ENCODE measurements at places on chromosomes 6 and 20. TPM values are rescaled to one million over a fixed set of nuclear protein-coding genes. Genes with fewer than 3 reads are reported as not detected.

DNA sequence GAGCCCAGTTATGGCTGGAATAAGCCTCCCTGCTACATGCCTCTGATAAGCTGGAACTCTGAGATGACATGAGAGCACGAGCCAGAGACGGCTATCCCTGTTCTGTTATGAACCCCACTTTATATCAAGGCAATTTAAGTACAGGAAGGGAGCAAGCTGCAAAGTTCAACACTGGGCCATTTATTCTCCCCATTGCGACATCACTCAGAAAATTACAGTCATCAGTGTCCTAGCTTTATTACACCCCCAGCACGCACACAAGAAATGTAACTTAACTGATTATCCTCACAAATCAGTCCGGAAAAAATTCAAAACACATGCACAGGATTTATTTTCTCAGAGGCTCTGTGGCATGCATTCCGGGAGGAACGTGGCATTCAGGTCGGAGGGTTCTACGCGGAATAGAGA lies 125.3 kb upstream of the SLC2A12 start:
- H3K27me3 ChIP-seq, result peaks cover 28% of the 10 kb centered on the region
- peaks cover 11% of the 10 kb centered on the region for H3K4me1 ChIP-seq
- no peak overlapping the region for H3K27ac ChIP-seq
- no peak overlapping the region for H3K4me3 ChIP-seq
- no peaks in the 10 kb centered on the region for H3K36me3 ChIP-seq

DNA sequence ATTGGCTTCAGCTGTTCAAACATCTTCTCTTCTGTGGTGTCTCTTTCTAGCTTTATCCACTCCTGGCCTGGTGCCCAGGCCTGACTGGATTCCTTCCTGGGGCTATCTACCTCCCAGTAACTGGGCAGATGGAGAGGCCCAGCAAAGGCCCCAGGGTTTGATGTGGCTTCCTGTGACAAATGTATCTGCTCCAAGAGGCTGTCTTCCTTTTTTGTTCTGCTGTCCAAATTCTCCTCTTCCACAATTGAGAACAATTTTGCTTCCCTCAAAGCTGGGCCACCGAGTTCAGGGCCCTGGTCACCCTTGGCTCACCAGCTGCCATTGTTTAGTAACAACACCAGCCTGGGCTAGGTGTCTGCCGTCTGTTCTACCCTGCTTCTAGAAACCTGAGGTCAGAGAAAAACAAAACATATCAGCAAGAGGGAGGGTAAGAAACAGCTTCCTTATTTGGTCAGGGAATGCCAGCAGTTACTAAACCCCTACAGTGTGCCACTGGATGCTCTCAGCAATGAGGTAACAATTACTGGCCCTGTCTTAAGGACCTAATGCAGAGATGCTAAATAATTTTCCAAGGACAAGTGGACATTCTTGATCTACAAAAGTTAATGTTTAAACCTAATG lies 3.9 kb downstream of the ZFP57 start:
- no peak overlapping the region for H3K27ac ChIP-seq
- DNase-seq, result no peak
- H3K4me1 ChIP-seq, result peaks cover 6% of the 10 kb centered on the region
- no peaks in the 10 kb centered on the region for H3K36me3 ChIP-seq
- H3K27me3 ChIP-seq, result no peaks in the 10 kb centered on the region

DNA sequence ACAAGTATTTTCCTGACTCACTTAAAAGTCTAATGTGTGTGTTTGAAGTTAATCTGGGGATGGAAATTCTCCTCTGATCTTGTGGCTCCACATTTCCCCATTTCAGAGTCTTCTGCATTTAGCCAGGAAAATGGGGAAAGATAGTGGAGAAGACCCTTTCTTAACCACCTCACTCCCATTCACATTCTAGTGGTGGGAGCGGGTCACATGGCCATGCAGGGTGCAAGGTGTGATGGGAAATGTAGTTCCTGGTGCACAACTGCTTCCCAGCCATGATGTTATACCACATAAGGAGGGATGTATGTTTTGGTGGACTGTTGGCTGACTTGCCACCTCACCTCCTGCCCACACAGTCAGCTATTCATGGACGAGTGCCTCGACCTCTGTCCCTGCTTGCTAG lies 61.8 kb downstream of the BANF2 start:
- H3K27ac ChIP-seq, result no peak overlapping the region
- H3K27me3 ChIP-seq, result no peaks in the 10 kb centered on the region
- no peaks in the 10 kb centered on the region for H3K36me3 ChIP-seq
- H3K4me3 ChIP-seq, result no peak overlapping the region
- peak; percentile 22 for DNase-seq
- H3K4me1 ChIP-seq, result no peaks in the 10 kb centered on the region

The TREML2 gene
- not detected for total RNA-seq

The ZNF391 gene
- total RNA-seq, result 16.5 TPM

All from neural progenitor cell (in vitro differentiated cells).